ENCODE measurements at places on chromosomes 11 and 22.

GRCh38 chr11:113645593-113646349 lies 60.3 kb downstream of the TMPRSS5 start:
- DNase-seq, result no peak
- no peak overlapping the region for H3K4me3 ChIP-seq
- no peak overlapping the region for H3K27ac ChIP-seq

- peak within 1 kb of the TSS; percentile 76 for H3K4me3 ChIP-seq
- no peak within 1 kb of the TSS for H3K27ac ChIP-seq
- peaks cover 17% of the 10 kb centered on the region for H3K36me3 ChIP-seq
- DNase-seq, result peak; percentile 47
- peaks cover 4% of the 10 kb centered on the region for H3K4me1 ChIP-seq
- no peaks in the 10 kb centered on the region for H3K27me3 ChIP-seq
Observed at GRCh38 chr11:60924110-60924905, at the start of gene TMEM132A. TSS of gene TMEM132A (plus strand) at chr11:60924460. CDS start at chr11:60924634, 174 bp downstream.

DNA sequence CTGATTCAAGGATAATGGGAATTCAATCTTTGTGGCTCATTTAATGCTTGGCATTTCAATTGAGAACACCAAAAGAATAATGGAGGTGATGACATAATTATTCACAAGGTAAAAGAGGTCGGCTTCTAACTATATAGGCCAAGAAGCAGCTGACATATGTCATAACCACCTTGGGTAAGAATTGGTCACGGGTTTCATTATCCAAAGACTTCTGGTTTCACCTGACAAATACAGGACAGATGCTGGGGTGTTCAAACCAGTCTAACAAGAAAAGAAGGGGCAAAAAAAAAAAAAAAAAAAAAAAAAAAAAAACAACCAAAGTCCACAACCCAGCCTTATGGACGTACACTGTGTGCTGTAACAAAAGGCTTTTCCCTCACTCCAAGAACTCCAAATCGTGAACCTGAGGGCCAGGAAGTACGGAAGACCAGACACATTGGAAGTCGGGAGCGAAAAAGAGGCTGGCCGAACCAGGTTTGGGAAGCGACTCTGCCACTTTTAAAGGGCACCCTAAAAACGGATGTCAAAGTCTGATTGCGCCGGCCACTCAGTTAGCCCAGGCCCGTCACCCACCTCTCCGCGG lies 385 bp downstream of the HARBI1 start:
- H3K36me3 ChIP-seq, result no peaks in the 10 kb centered on the region
- no peak overlapping the region for H3K27ac ChIP-seq
- no peaks in the 10 kb centered on the region for H3K27me3 ChIP-seq
- H3K4me1 ChIP-seq, result no peaks in the 10 kb centered on the region

GRCh38 chr11:4605057-4605456 lies 3.0 kb downstream of the TRIM68 start:
- no peak overlapping the region for H3K27ac ChIP-seq
- H3K36me3 ChIP-seq, result no peaks in the 10 kb centered on the region
- H3K4me1 ChIP-seq, result no peaks in the 10 kb centered on the region
- no peak for DNase-seq

DNA sequence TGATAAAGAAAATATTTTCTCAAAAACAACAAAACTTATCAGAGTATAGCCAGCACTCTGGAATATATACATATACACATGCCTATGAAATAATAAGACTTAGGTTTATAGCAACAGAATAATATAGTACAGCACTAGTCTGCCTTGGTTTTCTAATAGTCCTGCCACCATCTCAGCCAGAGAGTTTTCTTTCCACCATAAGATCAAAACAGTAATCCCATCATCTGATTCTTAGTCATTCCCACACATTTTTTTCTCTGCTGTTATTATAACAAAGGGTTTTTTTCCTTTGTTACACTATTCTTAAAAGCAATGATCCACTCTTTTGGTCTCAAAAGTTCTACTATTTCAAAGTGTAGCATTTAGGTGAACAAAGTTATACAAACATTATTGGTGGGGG lies 15.1 kb downstream of the MTMR2 start:
- no peaks in the 10 kb centered on the region for H3K4me1 ChIP-seq
- H3K36me3 ChIP-seq, result no peaks in the 10 kb centered on the region
- H3K27me3 ChIP-seq, result no peaks in the 10 kb centered on the region
- DNase-seq, result no peak

- no peak for DNase-seq
- no peaks in the 10 kb centered on the region for H3K4me1 ChIP-seq
- no peaks in the 10 kb centered on the region for H3K36me3 ChIP-seq
- no peak overlapping the region for H3K4me3 ChIP-seq
- no peak overlapping the region for H3K27ac ChIP-seq
Observed at GRCh38 chr11:113405724-113406478, 18.3 kb downstream of the ANKK1 start.

DNA sequence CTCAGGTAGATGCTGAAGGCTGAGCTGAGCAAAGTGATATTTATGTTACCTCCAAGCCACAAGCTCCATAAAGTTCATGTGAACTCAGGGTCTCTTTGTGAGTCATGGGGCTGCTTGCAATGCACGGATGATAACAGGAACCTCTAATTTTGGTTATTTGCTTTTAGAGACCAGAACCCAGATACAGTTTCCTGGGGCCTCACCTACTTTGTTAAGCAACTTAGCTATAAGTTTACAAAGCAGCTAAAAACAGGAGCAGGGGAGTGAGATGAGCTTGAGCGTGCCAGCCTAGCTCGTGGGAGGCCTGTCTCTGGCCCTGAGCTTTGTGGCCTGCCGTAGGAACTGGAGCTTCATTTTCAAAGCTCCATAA lies 29.2 kb downstream of the SREBF2 start:
- H3K27ac ChIP-seq, result no peak overlapping the region
- no peak overlapping the region for H3K4me3 ChIP-seq
- peaks cover 8% of the 10 kb centered on the region for H3K36me3 ChIP-seq
- H3K27me3 ChIP-seq, result no peaks in the 10 kb centered on the region
- no peaks in the 10 kb centered on the region for H3K4me1 ChIP-seq

DNA sequence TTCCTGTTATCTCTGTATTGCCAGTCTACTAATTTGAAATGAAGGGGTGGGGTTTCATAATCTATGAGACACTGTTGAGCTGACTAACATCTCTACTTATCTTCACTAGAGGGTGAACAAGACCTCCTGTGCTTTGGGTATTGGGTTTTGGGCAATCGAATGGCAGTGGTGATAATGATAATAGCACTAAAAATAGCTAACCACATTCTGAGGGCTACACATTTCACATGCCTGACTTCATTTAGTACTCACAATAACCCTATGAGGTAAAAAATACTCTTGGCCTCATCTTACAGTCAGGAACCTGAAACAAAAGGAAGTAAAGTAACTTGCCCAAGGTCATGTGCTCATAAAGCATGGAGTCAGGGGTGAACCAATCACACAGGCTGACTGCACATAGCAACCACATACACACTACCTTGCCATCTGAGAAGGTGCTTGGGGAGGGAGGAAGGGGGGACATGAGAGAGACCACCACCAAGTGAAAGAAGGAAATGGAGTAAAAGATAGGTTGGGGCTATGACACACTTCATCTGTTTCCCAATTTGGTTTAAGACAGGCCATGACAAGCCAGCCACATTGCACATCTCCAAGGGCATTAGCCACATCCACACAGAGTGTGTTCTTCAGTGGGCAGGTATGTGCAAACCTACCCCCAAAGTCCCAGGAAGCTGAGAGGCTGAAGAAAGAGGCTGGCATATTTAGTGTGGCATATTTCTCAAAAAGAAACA lies 387.6 kb upstream of the DDI1 start:
- H3K4me1 ChIP-seq, result no peaks in the 10 kb centered on the region
- DNase-seq, result no peak
- no peak overlapping the region for H3K27ac ChIP-seq
- H3K27me3 ChIP-seq, result no peaks in the 10 kb centered on the region
- no peaks in the 10 kb centered on the region for H3K36me3 ChIP-seq

GRCh38 chr22:35915477-35916013 lies 113.1 kb downstream of the RBFOX2 start:
- H3K4me3 ChIP-seq, result no peak overlapping the region
- no peak for DNase-seq
- H3K27ac ChIP-seq, result no peak overlapping the region
- H3K36me3 ChIP-seq, result no peaks in the 10 kb centered on the region

DNA sequence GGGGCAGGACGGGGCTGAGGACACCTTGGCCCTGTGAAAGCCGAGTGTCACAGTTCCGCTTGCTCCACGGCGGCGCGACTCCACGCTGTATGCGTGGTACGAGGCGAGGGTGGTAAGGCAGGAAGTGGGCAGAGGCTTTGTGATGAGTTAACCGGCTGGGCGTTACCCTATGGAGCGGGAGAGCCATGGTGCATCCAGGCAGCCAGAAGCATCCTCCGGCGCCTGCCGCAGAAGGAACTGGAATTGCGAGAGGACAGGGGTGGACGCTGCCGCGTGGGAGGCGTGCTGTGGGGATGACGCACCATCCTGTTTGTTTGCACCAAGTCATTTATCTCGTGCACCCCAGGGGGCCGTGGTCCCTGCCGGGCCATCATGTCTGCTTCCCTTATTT lies 643.9 kb downstream of the BRD1 start:
- no peak overlapping the region for H3K4me3 ChIP-seq
- H3K27ac ChIP-seq, result no peak overlapping the region
- no peaks in the 10 kb centered on the region for H3K4me1 ChIP-seq
- DNase-seq, result no peak

DNA sequence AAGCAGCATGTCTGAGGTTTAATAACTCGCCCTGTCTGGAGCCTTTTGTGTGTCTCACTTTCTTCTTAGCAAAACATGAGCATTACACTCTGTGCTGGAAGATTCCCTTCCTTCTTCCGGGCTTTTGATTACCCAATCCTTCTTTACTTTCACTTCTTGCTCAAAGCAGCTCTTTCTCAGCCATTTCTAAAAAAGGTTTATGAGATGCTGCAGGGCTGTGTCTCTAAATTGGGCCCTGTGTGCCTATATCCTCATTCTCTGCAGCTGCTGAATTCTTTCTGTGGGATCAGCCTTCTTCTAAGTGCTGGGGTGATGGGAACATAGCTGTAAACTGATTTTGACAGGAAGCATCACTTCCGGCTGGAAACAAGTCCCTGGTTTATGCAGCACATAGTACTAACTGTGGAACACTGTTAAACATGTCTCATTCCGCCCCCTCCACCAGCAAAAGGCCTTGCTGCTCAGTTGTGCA lies 71.8 kb downstream of the PIWIL4 start:
- no peak for DNase-seq
- no peak overlapping the region for H3K27ac ChIP-seq
- no peaks in the 10 kb centered on the region for H3K27me3 ChIP-seq
- H3K36me3 ChIP-seq, result no peaks in the 10 kb centered on the region
- H3K4me1 ChIP-seq, result peaks cover 4% of the 10 kb centered on the region

DNA sequence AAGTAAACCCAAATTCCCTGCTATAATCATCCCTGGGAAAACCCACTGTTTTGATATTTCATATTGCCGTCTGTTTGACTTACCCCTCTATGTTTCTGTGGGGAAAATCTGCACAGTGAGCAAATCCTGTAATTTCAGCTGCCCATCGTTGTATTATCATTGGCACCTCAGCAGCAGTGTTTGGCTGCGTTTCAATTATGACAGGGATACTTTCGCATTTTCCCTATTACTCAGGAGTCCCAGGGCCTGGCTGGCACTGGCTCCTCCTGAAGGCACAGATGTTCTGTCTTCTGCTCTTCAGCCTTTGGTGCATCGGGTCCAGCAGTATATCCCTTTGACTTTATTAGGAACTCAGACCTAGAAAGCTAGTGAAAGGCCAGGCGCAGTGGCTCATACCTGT lies 12.2 kb upstream of the MMP12 start:
- no peak overlapping the region for H3K4me3 ChIP-seq
- H3K27me3 ChIP-seq, result no peaks in the 10 kb centered on the region
- no peak overlapping the region for H3K27ac ChIP-seq
- no peaks in the 10 kb centered on the region for H3K4me1 ChIP-seq
- no peaks in the 10 kb centered on the region for H3K36me3 ChIP-seq

- H3K27me3 ChIP-seq, result no peaks in the 10 kb centered on the region
- H3K4me3 ChIP-seq, result no peak overlapping the region
- H3K27ac ChIP-seq, result no peak overlapping the region
- H3K4me1 ChIP-seq, result peaks cover 6% of the 10 kb centered on the region
- no peak for DNase-seq
- no peaks in the 10 kb centered on the region for H3K36me3 ChIP-seq
Observed at GRCh38 chr11:116166573-116167465, 606.0 kb downstream of the BUD13 start.

GRCh38 chr11:77063407-77063806 lies 3.4 kb upstream of the CAPN5 start:
- no peak overlapping the region for H3K27ac ChIP-seq
- H3K4me3 ChIP-seq, result no peak overlapping the region
- no peak for DNase-seq
- no peaks in the 10 kb centered on the region for H3K27me3 ChIP-seq

DNA sequence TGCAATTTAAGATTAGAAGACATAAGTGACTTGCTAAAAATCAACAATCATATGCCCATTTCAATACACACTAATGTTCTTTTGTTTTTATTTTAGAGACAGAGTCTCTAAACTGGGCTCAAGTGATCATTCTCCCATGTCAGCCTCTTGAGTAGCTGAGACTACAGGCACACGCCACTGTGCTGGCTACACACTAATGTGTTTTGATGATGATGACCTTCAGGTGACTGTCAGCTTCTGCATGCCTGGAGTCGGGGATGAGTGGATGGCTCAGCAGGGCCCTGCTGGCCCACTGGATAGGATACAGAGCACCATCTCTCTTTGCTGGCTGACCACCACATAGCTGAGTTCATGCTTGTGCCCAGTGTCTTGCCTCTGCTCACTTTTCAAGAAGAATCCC lies 27.0 kb upstream of the POU2AF1 start:
- H3K27ac ChIP-seq, result no peak overlapping the region
- H3K4me3 ChIP-seq, result no peak overlapping the region
- DNase-seq, result no peak
- H3K36me3 ChIP-seq, result no peaks in the 10 kb centered on the region

- H3K36me3 ChIP-seq, result no peaks in the 10 kb centered on the region
- no peak overlapping the region for H3K4me3 ChIP-seq
- H3K27ac ChIP-seq, result no peak overlapping the region
- H3K4me1 ChIP-seq, result no peaks in the 10 kb centered on the region
Observed at GRCh38 chr11:83464160-83464944, 178.2 kb upstream of the CCDC90B start.

DNA sequence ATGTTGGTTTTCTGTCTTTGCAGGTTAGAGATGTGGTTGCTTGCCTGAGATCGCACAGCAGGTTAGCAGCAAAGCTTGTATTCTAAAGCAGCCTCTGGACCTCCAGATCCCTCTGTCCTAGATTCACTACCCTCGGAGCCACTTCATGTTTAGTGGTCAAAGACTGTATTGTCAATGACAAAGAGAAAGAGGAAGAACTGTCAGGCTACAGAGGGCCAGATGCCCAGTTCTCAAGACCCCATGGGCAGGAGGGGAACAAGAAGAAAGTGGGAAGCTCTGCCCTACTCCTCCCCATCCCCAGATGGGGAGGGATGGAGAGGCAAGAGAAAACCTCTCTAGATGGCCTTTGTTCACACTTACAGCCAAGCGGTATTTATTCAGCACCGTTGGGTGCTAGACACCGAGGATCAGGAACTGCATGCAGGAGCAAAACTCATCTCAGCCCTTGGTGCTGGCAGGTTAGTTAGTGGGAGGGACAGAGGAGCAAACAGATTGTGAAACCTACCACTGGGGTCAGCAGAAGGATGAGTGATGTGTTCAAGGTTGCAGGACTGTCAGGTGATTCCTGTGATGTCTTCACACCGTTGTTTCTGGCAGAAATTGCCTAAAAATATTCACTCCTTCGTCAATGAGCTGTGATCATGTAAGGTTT lies 38.3 kb upstream of the PTPRJ start:
- H3K4me3 ChIP-seq, result no peak overlapping the region
- H3K36me3 ChIP-seq, result no peaks in the 10 kb centered on the region
- DNase-seq, result no peak
- no peaks in the 10 kb centered on the region for H3K27me3 ChIP-seq
- H3K4me1 ChIP-seq, result no peaks in the 10 kb centered on the region

GRCh38 chr11:108032800-108033199 lies 24.1 kb downstream of the CUL5 start:
- H3K27ac ChIP-seq, result no peak overlapping the region
- no peak overlapping the region for H3K4me3 ChIP-seq
- no peaks in the 10 kb centered on the region for H3K4me1 ChIP-seq
- H3K27me3 ChIP-seq, result no peaks in the 10 kb centered on the region
- no peak for DNase-seq
